Foreskin keratinocyte (primary cell): ENCODE measurements at places on chromosomes 6 and 20.

GRCh38 chr6:2918936-2919335 is 15.8 kb upstream of the SERPINB9 start:
- no peak for DNase-seq

DNA sequence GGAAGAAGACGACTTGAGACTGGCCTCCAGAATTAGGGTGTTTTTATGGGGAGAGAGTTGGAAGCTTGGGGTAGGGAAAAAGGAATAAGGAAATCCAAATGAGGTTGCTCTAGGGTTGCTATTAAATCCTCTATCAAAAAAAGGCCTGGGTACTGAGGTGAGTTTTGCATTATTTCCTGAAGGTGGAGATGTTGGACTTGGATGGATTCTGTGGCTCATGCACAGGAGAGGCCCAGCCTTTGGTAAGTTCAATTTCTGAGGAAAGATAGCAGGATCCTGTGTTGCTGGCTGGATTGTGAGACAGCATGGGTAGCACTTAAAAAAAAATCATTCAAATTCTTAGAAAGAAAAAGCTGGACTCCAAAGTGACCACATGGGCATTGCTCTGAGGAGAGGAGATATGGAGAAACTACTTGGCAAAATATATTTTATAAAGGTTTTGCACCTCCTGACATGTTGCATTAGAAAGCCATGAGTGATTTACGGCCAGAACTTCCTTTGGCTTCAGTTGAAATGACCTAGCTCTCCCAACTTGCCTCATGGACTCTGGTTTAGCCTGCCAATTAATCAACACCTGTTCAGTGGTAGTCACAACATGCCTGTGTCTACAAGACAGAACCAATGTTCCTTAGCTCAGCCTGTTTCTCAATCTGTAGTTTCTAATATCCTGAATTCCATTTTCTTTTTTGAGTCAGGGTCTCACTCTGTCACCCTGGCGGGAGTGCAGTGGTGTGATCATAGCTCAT is 152.1 kb upstream of the RALGAPA2 start:
- DNase-seq = peak; percentile 2

DNA sequence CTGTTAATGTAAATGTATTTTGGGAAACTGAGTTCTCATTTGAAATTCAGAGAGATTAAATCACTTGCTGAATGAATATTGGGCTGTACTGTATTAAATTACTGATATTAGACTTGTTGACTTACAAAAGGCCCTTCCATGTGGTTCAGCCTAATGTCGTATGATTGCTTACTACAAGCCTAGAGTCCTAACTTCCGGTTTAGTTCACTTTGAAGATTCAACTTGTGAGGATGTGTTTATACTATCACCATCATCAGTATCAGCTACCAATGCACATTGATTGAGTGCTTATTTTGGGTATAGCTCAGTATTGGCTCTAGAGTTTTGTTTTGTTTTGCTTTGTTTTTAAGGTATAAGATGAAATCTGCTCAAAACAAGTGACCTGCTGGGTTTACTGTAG is 48.3 kb downstream of the FAM217A start:
- no peak for DNase-seq

DNA sequence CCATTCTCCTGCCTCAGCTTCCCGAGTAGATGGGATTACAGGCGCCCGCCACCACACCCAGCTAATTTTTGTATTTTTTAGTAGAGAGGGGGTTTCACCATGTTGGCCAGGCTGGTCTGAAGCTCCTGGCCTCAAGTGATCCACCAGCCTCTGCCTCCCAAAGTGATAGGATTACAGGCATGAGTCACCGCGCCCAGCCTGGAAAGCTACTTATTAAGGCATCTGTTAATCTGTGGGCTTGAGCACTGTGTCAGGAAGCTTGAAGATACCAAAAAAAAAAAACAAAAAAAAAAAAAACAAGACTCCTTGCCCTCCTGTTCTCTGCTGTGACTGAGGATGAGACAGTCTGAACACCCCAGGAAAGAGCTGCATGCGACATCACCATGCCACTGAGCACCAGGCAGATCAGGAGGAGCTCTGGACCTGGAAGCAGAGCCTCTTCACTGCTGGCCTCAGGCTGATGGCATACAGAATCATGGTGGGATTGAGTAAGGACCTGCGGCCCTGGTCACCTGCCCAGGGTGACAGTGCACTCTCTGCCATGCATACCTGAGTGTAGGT is 166.5 kb upstream of the SNX9 start:
- peak; percentile 7 for DNase-seq

GRCh38 chr6:111283707-111284106 is 196.4 kb downstream of the SLC16A10 start:
- DNase-seq = no peak

DNA sequence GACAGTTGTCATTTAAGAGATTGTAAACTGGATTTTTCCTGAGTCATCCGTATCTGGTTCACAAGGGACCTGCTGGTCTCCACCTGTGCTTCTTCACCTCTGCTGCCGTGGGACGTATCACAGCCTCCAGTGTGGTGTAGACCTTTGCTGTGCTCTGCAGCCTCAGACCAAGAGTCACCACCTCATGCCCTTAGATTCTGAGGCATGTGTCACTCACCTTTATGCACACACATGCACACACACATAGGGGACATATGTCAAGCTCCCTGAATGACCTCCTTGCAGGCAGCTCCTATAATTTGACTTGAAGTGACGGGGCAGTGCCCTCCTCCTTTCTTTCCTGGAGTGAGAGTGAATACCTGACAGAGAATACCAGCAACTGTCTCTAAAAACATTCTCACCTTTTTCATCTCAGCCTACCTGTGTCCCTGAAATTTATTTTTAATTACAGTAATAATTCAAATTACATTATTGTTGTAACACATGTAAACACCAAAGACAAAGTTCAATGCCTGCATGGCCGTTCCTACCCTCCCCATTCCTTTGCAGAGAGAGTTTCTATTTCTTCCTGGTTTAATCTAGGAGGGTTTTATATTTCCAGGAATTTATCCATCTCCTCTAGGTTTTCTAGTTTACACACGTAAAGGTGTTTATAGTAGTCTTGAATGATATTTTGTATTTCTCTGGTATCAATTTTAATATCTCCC is 3.5 kb downstream of the SLC17A4 start:
- DNase-seq = no peak

DNA sequence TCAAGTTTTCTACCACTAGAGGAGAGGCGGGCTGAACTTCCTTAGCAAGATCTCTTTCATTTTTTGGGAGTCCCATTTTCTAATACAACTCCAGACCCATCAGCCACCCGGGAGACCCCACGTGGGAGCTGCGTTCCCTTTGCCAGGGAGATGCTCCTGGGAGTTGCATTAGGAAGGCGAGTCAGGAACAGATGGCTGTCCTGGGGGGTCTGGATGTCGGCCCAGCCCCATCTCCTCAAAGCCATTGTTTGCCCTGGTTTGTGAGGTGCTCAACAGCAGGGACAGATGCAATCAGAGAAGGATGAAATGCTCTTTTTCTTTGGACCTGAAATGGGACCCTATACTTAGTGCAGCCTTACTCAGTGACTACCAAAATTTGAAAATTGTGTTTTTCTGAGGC is 39.4 kb downstream of the CARMIL1 start:
- DNase-seq = no peak

- DNase-seq = no peak
Measured at GRCh38 chr6:51153109-51153508, 334.4 kb downstream of the TFAP2B start.

DNA sequence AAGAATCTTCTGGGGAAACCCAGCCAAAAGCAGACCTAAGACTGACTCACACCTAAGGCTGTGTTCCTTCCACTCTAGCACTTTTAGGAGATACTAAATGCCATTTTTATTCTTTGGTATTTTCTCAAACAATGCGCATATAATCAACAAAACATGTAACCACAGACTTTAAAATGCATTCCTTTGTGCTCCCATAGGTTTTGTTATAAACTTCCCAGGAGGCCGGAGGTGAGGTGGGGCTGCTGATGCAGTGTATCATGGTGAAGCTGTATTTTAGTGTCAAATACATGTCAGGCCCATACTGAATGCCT is 155.2 kb downstream of the BTBD3 start:
- DNase-seq = no peak

GRCh38 chr20:24018796-24019195 is 30.2 kb upstream of the GGTLC1 start:
- peak; percentile 54 for DNase-seq

DNA sequence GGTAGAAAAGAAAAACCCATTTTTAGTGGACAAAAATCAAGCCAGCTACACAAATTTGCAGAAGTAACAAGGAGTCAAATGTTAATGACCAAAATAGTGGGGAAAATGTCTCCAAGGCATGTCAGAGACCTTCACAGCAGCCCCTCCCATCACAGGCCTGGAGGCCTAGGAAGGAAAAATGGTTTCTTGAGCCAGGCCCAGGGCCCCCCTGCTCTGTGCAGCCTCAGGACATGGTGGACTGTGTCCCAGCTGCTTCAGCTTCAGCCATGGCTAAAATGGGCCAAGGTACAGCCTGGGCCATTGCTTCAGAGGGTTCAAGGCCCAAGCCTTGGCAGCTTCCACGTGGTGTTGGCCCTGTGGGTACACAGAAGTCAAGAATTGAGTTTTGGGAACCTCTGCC is 82.5 kb upstream of the CLVS2 start:
- no peak for DNase-seq

- DNase-seq = no peak
Measured at GRCh38 chr6:82066991-82067411, 180.5 kb downstream of the IBTK start.

DNA sequence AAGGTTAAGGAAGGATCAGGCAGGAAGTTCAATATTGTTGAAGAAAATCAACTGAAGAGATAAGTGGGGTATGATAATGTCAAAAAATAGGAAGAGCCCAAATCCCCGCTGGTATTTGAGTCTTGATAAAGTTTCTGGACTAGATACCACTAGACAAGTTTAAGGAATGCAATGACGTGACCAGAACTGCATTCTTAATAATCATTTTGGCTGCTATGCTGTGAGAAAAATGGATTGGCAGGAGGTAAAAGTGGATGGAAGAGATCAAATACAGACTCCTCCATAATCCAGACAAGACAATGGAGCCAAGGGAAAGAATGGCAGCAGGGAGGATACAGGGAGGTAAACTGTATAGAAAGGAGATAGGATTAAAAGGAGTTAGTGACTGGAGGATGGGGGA is 128.2 kb downstream of the COL12A1 start:
- no peak for DNase-seq

DNA sequence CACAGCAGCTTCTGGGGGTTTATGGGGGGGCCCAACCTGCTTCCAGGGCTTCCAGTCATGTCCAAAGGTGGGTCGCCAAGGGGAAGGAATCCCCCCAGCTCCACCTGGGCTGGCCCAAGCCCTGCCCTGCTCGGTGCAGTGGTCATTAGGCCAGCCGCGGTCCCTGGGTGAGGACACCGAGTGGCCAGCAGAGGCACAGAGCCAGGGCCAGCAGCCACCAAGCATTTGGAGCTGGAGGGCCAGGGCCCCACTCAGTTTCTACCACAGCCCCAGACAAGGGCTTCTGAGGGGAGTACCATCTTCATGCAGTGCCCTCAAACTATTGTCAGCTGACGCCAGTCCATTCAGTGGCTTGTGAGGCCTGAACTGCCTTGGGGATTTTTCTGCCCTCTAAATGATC is 39.6 kb downstream of the TFEB start:
- no peak for DNase-seq

- DNase-seq = no peak
Measured at GRCh38 chr20:63501818-63502670, 3.2 kb upstream of the EEF1A2 start.

- DNase-seq = no peak
Measured at GRCh38 chr20:64025826-64026412, 10.1 kb upstream of the C20orf204 start.

- no peak for DNase-seq
Measured at GRCh38 chr20:17885544-17885943, 83.0 kb downstream of the SNX5 start.

DNA sequence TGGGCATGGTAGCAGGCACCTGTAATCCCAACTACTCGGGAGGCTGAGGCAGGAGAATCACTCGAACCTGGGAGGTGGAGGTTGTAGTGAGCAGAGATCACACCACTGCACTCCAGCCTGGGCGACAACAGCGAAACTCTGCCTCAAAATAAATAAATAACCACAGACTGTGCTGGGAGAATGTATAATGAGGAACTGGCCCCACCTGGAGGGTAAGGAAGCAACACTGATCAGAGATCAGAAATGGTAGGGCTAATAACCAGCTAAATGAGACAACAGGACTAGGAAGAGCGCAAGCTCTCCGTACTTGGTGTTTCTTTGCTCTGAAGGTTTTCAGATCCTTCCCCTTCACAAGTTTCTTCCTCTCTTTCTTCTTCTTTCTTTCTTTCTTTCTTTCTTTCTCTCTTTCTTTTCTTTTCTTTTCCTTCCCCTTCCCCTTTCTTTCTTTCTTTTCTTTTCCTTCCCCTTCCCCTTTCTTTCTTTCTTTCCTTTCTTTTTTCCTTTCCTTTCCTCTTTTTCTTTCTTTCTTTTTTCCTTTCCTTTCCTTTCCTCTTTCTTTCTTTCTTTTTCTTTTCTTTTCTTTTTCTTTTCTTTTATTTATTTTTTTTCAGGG is 14.6 kb downstream of the CCM2L start:
- no peak for DNase-seq

GRCh38 chr20:11271920-11272594 is 598.3 kb upstream of the JAG1 start:
- no peak for DNase-seq

DNA sequence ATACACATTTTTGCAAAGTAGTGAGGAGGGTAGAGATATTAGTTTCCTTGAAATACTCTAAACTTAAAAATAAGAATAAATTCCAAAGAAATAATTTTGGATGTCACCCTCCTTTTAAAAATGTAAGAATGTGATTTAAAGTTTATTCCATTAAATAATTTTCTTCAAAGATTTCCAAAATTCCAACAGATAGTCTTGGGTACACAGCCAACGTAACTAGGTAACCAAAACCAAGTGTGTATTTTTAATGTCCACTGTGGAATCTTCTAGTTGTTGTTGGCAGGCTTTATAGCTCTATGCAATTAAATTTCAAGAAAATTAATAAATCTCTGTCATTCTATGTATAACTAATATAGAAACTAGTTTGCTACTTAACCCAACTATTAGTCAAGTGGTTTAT is 101.3 kb downstream of the COL21A1 start:
- DNase-seq = no peak

GRCh38 chr20:62219992-62220665 is at the start of gene HRH3:
HRH3 (minus strand) TSS chr20:62220278; CDS start chr20:62219970, 308 bp downstream.
- no peak for DNase-seq

GRCh38 chr20:56362833-56363413 is 4.1 kb downstream of the FAM210B start:
- DNase-seq = no peak

DNA sequence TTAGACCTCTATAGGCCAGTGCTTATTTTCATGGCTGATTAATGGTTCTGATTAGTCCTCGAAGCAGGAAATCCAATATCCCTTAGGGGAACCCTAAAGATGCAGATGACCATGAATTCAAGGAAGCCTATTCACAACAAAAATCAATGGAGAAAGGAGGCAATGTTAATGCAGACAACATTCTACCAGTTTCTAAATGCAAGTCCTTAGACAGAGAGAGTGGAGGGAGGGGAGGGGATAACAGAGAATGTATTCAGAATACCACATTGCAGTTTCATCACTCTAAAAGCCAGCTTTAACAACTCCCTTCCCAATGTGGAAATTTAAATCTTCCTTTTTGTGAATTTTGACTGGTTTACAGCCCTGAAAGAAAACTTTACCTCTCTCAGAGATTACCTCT is 87.1 kb upstream of the POU3F2 start:
- no peak for DNase-seq
